Central memory CD4-positive, alpha-beta T cell (primary cell): ENCODE measurements at places on chromosomes 2 and 18.

DNA sequence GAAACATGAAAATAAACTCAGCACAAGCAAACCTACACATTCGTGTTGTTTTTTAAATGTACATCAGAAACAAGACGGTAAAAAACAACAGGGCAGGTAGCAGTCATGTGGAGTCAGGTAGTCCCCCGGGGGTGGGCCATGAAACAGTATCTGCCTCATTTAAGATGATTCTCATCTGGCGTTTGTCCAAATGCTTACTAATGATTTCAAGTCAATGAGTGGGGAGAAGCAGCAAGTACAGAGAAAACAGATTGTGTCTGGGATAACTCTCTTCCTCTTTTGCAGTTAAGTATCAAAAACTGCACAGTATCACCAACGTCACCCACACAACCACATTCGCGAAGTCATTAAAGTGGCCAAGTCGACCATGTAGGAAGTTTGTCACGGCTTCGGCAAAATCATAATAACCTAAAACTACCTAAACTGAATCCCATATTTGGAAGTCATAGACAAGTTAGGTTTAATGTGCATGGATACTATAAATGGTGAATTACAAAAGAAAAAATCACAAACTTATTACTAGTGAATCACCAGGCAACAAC is 1.3 kb downstream of the LAPTM4A start:
- DNase-seq: peak; percentile 61

DNA sequence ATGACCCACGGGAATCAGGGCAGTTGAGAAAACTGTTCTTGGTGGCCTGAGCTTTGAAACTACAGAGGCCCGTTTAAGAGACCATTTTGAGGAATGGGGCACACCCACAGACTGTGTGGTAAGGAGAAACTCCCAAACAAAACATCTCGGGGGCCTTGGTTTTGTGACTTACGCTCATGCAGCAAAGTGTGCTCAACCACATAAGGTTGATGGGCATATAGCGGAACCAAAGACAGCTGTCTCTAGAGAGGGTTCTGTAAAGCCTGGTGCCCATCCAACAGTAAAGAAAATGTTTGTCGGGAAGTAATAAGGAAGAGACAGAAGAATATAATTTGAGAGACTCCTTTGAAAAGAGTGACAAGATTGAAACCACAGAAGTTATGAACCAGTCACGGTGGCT is 5.4 kb downstream of the MRO start:
- no peak for DNase-seq

- DNase-seq: peak; percentile 89
Measured at GRCh38 chr18:79679552-79680099, at the start of gene CTDP1. TSS of gene CTDP1 (plus strand) at chr18:79679803. CDS start at chr18:79679948, 145 bp downstream.

DNA sequence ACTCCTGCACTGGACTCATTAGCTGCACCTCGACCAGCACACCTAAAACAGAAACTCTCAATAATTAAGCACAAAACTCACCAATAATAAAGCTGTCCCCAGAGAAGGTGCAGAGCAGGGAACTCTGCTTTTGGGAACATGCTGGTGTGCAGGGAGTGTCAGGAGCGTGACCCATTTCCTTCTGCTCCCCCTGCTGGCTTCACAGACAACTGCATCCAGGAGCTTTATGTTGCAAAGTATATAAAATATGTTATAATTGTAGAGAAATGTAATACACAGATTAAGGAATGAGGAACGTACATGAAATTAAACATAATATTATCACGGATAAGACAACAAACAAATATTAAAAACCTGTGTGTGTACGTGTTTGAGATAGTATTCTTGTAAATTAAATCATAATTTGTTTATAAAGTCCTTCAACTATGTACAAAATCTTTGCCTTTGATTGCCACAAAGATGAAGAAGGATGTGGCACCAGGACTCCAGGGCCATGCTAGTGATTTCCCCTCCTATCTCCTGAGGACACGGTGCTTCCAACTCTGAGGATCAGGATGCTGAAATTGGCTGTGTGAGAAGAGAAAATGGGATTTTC is 68.6 kb upstream of the MAL start:
- DNase-seq: peak; percentile 5

DNA sequence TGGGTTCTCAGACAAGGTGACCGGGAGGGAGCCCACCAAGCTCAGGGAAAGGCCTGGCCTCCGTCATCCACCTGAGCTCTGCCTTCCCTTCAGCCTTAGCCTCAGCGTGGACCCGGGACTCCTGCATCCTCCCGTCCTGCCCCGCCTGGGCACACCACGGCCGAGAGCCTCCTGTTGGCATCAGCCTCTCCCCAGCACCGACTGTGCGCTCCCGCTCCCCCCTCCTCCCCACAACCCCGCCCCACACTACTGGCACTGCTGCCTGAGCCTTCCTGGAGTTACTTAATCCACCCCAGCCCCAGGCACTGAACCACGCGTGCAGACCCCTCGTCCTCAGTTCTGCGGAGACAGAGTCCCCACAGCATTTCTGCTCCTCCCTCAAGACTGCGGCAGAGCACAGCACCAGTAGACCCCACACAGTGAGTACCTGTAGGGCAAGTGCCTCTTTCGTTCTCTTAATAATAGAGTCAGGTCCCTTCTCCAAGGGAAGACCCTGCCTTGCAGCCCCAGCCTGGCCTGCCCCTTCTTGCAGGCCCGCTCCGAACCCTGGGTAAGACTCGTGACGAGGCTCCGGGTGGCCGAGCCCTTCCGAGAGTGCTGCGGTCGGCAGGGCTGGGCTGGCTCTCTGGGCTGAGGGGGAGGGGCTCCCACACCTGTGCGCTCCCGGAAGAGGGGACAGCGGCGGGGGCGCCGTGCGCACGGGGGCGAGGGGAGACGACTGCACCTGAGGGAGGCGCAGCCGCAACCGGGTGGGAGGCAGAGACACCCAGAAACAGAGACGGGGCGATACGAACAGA is at the start of gene AMER3:
Gene AMER3 (plus strand): TSS at position 285 of the 797 bp plus-strand sequence. CDS start 6,533 bp downstream, outside the sequence.
- DNase-seq: no peak

DNA sequence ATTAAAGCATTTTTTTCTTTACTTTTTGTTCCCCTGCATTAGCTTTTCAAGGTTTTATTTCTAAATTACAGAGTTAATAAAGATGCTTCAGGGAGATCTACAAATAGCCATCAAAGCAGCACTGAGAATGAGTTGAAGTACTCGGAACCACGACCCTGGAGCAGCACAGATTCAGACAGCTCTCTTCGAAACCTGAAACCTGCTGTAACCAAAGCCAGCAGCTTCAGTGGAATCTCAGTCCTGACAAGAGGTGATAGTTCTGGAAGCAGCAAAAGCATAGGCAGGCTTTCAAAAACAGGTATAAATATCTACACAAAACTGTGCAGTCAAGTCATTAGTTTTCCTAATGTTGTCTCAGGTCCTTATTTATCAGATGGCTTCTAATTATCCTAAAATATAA is 102.8 kb upstream of the UBXN4 start:
- DNase-seq: no peak

DNA sequence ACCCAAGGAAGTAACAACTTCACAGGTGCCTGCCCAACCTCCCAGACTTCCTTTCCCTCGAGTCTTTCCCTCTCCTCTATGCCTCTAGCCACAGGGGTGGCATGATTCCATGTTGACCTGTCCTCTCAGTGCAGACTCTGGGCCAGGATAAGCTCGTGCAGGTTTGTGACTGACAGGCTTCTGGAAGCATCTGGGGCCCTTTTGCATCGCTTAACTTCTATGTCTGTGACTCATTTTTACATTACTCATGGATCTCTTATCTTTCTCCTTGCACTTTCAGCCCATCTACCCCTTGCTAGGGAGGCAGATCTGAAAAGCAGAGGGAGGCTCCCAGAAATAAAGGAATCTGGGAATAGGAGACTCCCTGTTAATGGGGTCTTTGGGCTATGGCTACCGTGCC is 98.5 kb upstream of the RIOK3 start:
- no peak for DNase-seq

GRCh38 chr2:121075641-121076497 is 209.1 kb downstream of the TFCP2L1 start:
- no peak for DNase-seq

DNA sequence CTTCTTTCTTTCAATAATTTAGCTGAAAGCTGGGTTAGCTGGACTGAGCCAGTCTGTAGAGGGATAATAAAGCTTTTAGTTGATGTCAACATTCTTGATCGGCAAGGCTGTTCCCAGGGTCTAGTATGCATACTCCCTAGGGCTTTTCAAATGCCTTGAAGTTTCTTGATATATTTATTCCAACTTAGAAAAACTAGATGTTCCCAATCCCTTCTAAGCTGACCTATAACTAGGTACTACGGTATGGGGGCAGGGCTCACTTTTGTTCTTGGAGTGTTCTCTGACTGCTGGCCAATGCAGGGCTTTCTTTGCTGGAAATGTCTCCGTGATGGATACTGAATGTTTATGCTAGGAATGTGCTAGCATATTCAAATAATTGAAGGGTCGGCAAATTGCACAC is 258.6 kb upstream of the TANK start:
- no peak for DNase-seq

- DNase-seq: no peak
Measured at GRCh38 chr2:88638743-88639142, 11.5 kb upstream of the EIF2AK3 start.
